GM12865 (cell line): ENCODE measurements at places on chromosomes 7 and 10.

- no peak for DNase-seq
Observed at GRCh38 chr10:121788115-121788514, 139.7 kb downstream of the ATE1 start.

DNA sequence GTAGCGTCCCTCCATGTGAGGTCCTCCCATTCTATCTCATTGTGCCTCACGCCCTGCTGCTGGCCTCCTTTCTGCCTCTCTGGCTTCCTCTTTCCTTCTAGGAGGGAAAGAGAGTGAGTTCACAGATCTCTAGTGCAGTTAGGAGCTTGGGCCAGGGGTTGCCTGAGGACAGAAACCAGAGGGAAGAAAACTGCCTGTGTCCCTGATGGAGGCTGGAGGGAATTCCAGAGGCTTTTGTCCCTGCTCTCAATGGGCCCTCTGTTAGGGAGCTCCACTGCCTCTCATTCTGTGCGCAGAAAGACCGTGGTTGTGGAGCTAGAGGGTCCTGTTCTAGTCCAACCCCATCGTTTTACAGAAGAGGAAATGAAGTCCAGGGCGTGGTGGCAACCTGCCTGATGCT, 4.6 kb downstream of the MARVELD1 start:
- DNase-seq: no peak

- DNase-seq: no peak
Observed at GRCh38 chr7:96327429-96327828, 5.5 kb upstream of the SLC25A13 start.

- DNase-seq: peak; percentile 74
Observed at GRCh38 chr10:21526860-21527597, 1.5 kb upstream of the SKIDA1 start.

GRCh38 chr7:11506417-11506816, 325.6 kb downstream of the THSD7A start:
- DNase-seq: no peak

DNA sequence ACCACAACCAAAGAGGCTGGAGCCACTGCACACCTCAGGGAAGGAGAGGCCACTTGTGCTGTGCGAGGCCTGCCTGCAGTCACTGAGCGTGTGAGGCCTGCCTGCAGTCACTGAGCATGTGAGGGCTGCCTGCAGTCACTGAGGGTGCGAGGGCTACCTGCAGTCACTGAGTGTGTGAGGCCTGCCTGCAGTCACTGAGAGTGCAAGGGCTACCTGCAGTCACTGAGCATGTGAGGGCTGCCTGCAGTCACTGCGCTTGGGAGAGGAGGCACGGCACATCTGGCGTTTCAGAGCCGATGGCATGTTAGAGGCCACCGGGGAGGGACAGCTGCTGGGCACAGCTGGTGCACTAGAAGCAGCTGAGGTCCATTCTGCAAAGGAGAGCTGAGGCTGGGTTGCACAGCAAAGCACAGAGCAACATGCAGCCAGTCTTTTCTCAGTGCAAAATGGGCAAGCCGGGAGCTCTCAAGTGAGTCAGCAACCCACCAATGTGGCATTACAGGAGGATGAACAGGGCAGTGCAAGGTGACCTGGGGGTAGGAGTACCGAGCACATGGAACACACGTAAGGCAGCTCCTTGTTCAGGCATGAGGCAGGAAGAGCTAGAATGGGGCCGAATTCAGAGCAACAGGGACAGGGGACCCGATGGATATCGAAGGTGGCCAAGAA, 540.1 kb downstream of the PTPRN2 start:
- no peak for DNase-seq

DNA sequence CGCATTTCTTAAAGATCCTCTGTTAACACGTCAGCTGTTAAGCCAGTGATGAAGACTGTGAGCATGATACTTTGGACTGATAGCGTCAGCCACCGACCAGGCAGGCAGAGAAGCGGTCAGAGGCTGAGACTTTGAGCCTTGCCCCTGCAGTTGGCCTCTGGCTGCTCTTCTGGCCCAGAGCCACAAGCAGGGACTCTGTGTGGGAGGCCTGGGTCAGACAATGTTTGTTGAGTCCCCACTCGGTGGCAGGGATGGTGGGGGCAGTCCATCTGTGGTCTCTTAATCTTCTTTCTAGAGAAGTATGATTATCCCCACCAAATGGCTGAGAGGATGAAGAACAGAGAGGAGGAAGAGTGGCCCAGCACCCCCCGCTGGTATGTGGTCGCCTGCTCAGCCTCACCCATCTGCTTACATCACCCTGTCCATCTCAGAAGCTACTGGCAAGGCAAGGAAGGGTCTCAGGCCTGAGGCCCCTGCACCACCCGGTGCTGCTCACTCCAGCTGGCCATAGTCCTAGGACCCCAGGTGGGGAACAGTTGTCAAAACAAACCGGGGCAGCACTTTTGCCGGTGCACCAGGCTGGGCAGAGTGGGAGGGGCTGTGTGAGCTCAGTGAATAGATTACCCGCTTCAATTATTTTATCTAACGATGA, 202.9 kb downstream of the GRID1 start:
- DNase-seq: no peak

DNA sequence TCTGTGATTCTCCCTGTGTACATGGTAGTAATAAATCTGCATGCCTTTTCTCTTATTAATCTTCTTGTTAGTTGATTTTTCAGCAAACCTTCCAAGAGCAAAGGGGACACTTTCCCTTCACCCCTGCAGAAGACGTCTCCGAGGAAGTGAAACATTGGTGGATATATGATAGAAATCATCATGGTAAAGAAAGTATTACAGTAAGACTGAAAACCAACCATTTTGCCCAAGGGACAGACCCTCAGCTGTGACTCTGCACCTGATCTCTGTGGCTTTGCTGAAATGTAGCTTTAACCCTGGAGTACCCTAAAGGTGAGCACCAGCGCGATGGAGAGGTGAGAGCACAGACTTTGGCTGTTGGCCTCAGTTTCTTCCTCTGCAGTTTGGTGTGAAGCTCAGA, 32.8 kb upstream of the MYO3A start:
- peak; percentile 15 for DNase-seq

DNA sequence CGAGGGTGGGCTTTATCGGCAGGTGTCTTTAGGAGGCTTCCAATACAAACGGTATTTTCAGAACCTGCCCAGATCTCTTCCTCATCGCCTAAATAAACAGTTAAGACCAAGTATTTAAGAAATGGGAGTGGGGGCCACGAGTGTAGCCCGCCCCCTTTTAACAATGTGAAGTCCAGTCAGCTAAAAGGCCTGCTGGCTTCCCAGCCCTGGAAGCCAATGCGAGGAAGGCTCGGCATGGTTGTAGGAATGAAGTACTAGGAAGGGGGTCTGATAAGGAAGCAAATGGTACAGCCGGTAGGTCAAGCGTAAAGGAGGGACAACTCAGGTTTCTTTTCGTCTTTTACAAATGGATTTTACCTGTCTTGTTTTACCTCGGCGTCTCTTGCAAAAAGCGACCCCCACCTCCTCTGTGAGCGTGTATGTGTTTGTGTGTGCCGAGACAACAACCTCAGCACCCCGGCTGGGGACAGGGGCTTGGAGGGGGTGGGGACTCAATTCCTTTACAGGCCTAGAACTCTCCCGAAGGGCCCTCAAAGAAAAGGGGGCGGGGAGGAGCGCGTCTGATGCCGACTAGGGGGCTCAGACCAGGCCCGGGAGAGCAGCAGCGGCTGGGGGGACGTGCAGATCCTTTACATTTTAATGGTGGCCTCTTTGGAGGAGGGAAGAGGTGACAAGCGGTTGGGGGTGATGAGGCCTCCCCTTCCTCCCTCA, 147.6 kb downstream of the GPR85 start:
- DNase-seq: no peak

DNA sequence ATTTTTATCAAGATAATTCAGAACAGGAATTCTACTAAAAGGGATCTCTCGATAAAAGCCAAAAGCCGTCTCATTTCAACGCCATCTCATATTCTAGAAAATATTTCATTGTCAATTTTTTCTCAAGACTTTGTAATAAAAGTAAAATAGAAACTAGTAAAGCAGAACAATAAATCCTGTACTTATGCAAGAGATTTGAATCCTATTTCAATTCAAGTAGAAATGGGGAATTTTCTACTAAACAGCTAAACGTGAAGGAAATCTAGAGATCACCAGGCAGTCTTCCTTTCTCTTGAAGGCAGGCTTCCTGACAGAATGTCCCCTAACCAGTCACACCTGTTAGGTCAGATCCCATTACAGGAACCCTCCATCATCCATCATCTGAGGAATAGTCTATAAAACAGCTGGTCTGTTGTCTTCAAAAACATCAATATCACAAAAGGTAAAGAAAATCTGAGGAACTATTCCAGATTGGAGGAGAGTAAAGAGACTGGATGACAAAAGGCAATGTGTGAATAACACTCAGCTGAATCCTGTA, 23.7 kb downstream of the USP6NL start:
- DNase-seq: no peak

- no peak for DNase-seq
Observed at GRCh38 chr7:98562871-98563495, 54.1 kb upstream of the NPTX2 start.

DNA sequence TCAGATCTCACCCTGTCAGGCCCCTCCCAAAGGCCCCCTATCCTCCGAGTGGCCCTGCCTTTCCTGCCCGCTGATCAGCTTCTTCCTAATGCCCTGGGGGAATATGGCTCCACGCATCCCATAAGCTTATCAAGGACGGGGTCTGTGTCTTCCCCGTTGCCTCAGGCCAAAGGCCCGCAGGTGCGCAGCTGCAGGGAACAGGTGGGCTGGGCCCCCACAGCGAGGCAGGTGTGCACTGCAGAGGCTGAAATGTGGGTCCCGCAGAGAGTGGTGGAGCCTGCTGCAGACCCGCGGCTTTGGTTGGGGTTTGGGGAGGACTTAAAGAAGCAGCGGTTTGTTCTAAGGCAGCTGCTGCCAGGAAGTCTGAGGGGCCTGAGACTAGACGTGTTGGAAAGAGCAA, 220.8 kb upstream of the TCERG1L start:
- DNase-seq: no peak

DNA sequence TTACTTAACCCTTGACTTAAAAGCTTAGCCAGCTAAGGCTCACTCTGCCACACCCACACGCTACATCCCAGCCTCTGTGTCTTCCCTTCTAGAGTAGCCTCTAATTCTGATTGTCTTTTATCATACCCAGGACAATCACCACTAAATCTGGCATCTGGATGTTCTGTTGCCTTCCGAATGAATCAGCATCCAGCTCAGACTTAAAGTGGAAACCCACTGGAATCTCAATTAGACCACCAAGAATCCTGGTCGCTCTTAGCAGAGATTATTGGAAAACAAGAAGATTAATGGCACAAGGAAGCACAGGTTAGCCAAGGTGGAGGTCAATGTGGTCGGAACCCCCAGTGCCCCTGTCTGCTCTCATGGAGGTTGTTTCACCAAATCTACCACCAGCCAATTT, 404.2 kb upstream of the FOXK1 start:
- no peak for DNase-seq

- no peak for DNase-seq
Observed at GRCh38 chr7:5773661-5774086, 7.8 kb downstream of the RNF216 start.

DNA sequence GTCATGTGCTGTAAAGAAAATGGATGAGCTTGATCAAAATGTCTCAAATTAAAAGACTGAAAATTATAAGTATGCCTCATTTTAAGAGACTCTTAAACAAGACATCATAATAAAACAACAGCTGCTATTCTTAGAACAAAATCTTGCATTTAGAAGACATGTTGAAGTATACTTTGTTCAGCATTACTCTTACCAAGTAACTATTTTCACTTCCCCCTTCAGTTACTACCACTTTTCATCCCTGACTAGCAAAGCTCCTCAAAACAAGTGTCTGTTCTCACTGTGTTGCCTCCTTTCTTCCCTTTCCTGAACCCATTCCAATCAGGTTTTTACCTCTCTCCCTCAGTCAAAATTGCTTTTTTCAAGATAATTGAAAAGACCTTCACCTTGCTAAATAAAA, 31.6 kb downstream of the ELAPOR2 start:
- DNase-seq: peak; percentile 45

GRCh38 chr10:44049301-44050015, 335.4 kb downstream of the CXCL12 start:
- no peak for DNase-seq

DNA sequence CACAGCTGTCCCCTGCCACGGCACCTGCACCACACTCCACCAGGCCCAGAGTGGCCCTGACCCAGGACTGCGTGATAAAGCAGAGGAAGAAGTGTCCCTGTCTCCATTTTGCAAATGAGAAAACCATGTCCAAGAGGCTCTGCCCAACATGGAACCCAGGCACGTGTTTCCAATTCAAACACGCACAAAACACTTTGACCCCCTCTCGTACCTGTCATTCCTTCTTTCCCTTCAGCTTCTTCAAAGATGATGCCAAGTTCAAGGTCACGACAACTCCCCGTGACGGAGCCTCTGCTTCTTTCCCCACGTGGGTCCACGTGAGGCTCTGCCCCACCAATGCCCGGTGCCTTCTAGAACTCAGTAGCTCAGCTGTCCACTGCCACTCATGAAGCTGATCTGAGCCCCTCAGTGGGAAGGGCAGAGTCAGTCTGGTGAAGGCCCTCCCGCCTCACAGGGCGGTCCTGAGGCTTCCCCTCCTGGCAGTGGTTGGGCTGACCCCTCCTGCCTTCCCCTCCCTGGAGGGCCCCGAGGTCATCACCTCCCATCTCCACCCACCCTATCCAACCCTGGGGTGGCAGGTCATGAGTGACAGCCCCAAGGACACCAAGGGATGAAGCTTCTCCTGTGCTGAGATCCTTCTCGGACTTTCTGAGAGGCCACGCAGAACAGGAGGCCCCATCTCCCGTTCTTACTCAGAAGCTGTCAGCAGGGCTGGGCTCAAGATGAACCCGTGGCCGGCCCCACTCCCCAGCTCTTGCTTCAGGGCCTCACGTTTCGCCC, 19.0 kb downstream of the CALML5 start:
- no peak for DNase-seq

GRCh38 chr10:81873231-81873931, 1.6 kb upstream of the NRG3 start:
- DNase-seq: no peak

DNA sequence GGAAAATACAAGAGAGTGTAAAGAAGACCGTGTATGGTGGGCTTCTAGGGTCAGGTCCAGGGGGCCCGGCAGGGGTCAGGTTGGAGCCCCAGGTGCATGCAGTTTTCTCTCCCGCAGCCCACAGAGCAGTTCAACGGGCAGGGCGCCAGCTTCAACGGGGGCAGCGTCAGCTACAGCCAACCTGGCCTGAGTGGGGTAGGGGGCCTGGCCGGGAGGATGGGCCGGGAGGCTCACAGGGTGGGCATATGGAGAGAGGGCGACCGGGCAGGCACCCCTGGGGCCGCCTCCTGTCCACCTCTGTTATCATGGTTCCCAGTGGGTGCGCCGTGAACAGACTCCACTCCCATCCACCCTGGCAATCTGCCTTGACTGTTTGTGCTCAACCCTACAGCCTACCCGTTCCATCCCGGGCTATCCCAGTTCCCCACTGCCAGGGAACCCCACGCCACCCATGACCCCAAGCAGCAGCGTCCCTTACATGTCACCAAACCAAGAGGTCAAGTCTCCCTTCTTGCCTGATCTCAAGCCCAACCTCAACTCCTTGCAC, 11.5 kb downstream of the ZMIZ2 start:
- no peak for DNase-seq
